ENCODE measurements at places on chromosomes 2 and 18.

DNA sequence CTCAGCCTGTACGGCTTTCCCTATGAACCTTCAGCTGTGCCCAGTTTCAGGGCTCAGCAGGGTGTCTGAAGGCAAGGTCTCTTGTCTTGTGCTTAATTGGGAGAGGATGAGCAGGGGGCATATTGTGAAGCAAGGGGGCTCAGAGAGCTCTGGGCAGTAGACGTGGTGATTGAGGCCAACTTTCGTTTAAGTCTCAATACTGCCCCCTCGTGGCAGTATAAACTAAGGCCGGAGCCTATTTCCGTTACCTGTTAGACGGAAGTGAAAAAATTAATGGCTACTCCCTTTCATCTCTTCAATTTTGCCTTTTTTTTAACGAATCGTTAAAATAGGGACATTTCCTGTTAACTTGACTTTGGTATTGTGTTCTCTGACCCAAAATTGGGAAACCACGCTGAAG, 193.4 kb downstream of the TDRD15 start:
- no peak for DNase-seq

GRCh38 chr2:120498121-120498520, 152.2 kb downstream of the INHBB start:
- DNase-seq, result no peak

DNA sequence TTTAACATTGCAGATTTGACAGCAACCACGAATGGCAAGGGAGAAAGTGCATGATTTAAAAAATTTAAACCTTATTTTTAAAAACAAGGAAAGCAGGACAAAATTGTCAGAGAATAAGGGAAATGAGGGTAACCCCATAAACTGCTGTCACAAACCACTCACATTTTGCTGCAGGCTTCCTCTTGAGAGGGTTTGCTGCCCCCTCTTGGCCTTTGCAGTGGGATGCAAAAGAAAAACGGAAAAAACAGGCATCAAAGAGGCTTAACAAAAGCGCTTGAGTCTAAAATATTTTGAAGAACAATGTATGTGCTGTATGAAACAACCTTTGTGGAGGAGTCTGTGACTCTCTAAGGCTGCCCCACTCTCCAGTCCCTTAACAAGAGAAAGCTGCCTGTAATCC, 91.6 kb downstream of the TMX3 start:
- no peak for DNase-seq

DNA sequence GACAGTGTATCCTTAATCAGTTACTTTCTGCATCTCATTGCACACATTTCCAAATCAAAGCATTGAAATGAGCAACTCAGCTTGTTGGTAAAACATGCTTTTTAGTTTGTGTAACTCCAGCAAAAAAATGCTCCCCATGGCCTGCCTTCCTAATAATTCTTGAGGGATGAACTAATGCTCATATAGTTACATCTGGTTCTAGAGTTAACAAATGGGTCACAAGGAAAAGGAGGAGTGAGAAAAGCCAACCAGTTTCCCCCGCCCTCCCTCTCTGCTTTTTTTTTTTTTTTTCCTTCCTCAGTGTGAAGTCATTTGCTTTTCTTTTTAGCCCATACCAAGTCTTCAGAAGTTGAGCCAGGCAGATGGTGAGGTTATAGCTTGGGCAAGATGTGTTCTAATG, 231.7 kb downstream of the MTX2 start:
- DNase-seq, result no peak

GRCh38 chr2:207274530-207275189, 108.9 kb upstream of the KLF7 start:
- no peak for DNase-seq

DNA sequence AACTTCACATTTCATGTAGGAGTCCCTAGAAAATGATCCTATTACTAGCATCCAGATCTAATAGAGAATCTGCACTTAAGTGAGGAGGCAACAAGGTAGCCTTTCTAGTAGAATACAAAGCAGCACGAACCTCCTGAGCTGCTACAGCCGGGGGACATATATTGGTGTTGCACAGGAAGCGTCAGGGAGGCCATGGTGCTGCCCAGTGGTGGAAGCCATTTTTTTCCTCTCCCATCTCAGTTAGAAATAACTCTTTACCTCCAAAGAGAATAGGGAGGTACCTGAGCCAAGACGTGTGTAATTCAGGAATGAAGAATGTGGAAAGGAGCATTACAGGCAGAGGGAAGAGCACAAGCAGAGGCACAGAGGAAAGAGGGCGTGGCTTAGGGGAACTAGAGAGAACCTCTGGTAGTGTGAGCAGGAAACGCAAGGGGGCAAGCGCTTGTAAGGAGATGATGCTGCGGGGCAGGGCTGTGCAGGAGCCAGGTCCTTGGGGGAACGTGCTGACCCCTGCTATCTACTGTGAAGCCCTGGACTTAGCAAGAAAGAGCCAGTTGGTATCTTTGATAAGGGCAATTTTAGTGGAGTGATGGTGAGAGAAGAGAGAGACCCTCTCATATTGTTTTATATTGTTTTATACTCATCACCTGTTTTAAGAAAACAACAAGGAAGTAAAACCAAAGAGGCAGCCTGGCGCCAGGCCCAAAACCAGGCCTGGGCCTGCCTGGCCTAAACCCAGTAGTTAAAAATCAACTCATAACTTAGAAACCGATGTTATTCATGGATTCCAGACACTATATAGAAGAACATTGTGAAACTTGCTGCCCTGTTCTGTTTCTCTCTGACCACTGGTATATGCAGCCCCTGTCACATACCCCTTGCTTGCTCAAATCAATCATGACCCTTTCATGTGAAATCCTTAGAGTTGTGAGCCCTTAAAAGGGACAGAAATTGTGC, 50.0 kb upstream of the TTC39C start:
- DNase-seq, result peak; percentile 32

- no peak for DNase-seq
Measured at GRCh38 chr2:148561389-148561788, 83.2 kb upstream of the EPC2 start.

- no peak for DNase-seq
Measured at GRCh38 chr2:38560092-38560491, 42.6 kb downstream of the HNRNPLL start.

DNA sequence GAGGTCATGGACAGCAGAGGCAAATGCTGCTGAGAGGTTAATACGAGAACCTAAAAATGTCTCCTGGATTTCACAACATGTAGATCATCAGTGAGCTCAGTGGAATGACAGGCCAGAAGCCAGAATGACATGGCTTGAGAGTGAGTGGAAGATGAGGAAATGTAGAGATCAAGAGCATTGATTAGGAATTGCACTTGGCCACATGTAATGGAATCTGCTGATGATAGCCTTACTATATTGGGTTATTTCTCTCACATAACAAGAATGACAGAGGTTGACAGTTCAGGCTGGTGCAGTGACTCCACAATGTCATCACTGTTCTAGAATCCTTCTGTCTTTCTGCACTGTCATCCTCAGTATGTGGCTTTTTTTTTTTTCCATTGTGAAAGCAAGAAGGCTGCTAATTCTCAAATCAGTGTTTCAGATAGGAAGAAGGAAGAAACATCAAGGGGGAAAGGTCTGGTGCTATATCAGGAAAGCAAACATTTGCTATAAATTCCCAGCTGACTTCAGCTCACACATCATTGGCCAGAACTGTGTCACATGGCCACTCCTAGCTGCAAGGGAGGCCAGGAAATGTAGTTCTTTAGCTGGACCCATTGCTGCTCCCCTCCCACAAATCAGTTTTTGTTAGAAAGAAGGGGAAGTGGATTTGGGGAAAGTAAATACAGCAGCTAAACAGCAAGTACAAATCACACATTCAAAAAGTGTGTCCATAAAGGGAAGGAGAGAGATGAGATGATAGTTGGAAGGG, 127.2 kb downstream of the FAM161A start:
- no peak for DNase-seq

- no peak for DNase-seq
Measured at GRCh38 chr2:86433137-86433536, 8.0 kb upstream of the KDM3A start.

DNA sequence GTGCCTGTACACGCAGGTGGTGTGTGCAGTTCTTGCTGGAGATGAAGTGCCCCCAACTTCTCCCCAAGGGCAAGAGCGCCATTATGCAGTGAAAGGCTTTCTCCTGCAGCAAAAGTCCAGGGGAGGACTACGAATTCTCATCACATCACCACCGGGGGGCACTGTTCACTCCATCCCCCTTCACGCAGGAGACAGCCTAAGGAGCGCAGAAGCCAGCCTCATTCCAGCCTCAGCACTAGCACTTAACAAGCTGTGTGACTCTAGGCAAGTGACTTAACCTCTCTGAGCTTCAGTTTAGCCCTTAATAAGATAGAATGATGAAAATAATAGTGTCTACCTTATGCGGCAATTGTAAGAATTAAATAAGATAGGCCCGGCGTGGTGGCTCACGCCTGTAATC, 32.3 kb downstream of the DNMT3A start:
- DNase-seq, result peak; percentile 59

- no peak for DNase-seq
Measured at GRCh38 chr2:191358325-191359025, 113.3 kb downstream of the MYO1B start.

DNA sequence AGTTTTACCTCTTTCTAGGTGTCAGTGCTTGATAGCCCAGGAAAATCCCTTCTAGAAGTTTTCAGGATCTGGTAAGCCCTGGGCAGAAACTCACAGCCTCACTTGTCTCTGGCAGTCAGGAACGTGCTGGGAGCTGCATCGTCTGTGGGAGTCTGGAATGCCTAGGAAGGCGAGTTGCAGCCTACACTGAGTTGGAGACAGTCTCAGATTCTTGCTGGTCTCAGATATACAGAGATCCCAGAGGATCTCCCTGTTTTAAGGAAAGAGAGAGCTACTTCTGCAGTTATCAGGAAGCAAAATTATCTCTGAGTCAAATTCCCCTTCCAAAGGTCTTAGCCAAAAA, 104.4 kb upstream of the CDC42EP3 start:
- no peak for DNase-seq

DNA sequence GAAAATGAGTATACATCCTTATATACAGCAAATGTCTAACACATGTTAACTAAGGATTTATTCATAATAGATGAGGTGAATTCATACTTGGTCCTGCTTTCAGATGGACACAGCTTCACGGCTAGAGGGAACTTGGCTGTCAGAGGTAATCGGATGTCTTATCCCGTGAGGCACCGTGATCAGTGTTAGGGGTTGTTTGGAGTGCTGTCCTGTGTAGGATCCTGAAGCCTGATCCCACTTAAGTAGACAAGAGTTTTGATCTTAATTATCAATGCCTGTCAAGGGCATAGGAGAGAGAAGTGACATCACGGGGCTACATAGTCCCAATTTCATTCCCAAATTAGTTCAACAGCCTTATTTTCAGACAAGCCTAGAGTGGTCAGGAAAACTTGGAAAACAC, 204.6 kb downstream of the RNF144A start:
- DNase-seq, result no peak

GRCh38 chr2:36246320-36246990, 109.1 kb upstream of the CRIM1 start:
- no peak for DNase-seq

DNA sequence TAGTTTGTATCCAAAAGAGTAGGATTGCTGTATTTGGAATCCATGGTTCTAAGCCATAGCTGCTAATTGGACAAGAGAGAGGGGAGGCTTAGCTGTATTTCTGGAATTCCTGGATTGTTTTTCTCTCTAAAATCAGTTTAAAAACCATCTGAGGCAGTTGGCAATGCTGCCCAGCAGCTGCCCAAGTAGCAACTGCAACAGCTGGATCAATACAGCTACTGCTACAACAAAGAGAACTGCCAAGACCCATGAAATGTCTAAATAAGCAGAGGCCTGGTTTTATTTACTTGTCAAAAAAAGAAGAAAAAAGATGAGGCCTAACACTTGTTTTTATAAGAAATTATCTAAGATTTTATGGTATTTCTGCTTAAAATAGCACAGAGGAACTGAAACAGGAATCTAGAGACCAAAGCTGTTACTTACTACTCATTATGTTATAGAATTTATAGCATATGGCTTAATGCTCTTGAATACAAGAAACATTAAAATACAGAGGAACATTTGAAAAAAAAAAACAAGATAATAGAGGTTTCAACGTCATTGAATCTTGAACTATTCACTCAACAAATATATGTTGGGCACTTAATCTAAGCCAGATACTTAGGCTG, 39.1 kb downstream of the TMEFF2 start:
- DNase-seq, result no peak

- DNase-seq, result no peak
Measured at GRCh38 chr2:164840458-164840929, 1.1 kb downstream of the COBLL1 start.

DNA sequence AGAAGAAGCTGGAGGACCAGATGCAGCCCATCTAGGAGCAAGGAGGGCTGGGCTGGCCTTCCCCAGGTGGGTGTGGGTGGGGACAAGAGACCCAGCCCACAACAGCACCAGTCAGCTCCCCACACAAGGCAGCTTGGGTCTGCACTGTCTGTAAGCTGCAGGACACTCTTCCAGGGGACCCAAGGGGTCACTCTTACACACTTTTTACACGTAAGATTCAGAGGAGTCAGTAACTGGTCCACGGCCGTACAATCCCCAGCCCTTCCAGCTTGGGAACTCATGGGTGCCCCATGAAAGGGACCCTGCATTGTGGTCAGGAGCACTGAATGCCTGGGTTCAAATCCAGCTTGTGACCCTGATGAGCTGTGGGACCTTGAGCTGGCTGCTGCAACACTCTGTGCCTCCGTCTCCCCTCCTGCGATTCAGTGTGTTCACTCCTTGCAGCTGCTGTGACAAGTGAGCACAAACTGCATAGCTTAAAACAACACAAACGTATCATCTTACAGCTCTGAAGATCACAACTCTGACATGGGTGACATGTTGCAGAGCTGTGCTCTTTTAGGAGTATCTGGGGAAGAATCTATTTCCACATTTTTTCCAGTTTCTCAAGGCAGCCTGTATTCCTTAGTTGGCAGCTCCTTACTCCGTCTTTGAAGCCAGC, 11.1 kb upstream of the SLC66A3 start:
- no peak for DNase-seq

DNA sequence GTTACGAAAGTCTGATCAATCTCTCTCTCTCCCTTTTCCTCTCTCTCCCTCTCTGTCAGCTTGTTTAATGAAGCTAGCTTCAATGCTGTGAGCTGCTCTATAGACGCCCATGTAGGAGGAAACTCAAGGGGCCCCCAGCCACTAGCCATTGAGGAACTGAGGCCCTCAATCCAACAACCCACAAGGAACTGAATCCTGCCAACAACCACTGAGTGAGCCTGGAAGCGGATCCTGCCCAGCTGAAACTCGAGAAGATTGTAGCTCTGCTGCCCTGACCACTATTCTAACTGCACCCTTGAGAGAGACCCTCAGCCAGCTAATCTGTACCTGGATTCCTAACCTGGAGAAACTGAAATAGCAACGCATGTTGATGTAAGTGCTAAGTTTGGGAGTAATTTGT, 129.2 kb downstream of the BCL11A start:
- DNase-seq, result no peak

DNA sequence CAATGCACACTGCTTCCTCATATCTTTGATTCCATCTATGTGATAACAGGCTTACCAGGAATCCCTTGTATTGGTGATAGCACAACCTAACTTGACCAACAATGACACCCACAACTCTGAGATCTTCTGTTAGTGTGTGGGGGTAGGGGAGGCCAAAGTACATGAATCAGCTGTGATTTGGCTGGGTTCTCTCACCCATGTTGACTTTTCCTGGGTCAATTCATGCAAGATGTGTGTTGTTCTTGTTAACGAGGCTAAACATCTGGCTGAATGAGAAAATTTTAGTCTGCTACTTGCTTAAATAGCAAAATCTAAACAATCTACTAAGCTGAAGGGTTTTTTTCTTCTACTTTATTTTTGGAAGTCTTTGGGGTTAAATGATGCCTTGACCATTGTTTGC, 341.2 kb upstream of the SLC14A2 start:
- no peak for DNase-seq

- DNase-seq, result no peak
Measured at GRCh38 chr2:110874453-110875383, 142.3 kb downstream of the ACOXL start.

GRCh38 chr2:190530248-190530900, 4.1 kb downstream of the NEMP2 start:
- no peak for DNase-seq

- no peak for DNase-seq
Measured at GRCh38 chr2:40164736-40165508, 287.0 kb downstream of the SLC8A1 start.

Data from stimulated activated CD4-positive, alpha-beta T cell treated with anti-CD3 and anti-CD28 coated beads, Interleukin-2, amount 100 ng/mL, for 4 hours (primary cell).